H54 (cell line): ENCODE measurements at places on chromosomes 1 and 21.

DNA sequence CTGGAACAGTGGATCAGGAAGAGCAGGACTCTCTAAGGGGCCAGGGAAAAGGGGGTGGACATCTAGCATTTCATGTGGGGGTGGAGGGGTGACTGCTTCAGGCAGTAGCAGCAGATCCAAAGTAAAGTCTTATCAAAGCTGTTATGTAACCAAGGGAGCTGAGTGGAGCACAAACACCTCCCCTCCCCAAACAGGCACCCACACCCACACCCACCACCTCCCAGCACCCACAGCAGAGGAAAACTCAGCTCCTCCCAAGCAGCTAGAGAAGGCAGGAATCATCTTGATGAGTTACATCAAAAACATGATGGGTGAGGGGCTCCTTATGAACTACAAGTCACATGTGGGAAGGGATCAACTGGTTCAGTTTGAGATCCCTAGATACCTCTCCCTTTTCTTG, 6.0 kb downstream of the DLGAP3 start:
- DNase-seq = no peak

DNA sequence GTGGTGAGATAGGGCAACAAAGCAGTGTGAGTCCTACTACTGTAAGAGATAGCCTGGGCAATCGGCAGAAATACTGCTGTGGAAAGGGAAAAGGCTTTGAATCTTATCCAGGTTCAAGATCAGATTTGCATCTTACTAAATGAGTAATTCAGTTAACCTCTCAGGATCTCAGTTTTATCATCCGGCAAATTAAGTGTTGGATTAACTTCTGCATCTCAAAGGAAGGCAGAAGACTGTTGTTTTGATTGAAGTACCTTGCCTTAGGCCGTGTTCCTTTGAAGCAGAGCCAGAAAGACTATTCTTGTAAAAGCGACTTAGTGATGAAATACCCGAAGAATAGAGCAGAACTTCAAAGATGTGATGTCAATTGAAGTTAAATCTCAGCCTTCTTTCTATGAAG, 612.9 kb upstream of the USP24 start:
- no peak for DNase-seq

DNA sequence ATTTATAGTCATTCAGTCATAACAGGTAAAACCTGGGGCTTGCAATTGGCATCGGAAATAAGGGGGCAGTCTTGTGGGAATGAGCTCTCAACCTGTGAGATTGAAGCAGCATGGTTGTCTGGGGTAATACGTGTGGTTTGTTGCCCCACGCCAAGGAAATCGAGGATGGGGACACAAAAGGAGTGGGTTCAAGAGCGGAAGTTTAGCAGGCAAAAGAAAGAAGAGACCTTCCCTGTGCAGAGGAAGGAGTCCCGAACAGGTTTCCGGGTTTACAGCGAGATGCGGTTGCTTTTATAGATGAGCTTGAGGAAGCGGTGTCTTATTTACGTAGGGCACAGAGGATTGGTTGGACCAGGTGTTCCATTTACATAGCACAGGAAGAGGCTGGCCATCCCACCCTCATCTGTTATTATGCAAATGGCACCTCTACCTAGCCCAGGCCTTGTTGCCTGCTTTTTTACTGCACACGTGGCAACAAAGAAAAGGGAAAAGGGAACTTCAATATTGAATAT, 37.3 kb downstream of the IFNAR1 start:
- DNase-seq = no peak

- DNase-seq = no peak
These were observed 641 bp upstream of the KCNK2 start for GRCh38 chr1:215081661-215082531.
